Stimulated activated CD8-positive, alpha-beta memory T cell treated with anti-CD3 and anti-CD28 coated beads, Interleukin-4, amount 100 ng/mL, for 1 hour (primary cell): ENCODE measurements at places on chromosomes 5 and 9.
A peak's percentile ranks its signal among the peaks of the same experiment; 100 is the strongest.

DNA sequence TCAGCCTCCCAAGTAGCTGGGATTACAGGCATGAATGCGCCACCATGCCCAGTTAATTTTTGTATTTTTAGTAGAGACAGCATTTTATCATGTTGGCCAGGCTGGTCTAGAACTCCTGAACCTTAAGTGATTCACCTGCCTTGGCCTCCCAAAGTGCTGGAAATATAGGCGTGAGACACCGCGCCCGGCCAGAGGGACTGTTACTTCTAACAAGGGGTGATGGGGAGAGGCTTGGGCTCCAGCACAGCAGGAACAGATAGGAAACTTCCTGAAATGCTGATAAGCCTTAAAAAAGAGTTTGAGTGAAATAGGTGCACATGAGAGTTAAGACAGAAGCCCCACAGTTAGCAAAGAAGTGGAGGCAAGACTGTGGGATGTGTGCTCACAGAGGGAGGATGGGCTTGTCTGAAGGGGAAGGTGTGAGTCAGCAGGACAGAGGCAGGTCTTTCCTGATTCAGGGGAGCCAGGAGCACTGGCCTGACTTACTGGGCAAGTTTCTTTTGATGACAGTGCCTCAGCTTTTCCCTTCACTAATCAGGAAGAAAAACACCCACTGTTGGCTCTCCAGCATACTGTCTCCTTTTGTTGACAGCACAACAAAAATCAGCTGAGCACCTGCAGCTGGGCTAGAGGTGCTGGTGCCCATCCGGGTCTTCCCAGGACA, 68.4 kb downstream of the RAD23B start:
- DNase-seq, result no peak

DNA sequence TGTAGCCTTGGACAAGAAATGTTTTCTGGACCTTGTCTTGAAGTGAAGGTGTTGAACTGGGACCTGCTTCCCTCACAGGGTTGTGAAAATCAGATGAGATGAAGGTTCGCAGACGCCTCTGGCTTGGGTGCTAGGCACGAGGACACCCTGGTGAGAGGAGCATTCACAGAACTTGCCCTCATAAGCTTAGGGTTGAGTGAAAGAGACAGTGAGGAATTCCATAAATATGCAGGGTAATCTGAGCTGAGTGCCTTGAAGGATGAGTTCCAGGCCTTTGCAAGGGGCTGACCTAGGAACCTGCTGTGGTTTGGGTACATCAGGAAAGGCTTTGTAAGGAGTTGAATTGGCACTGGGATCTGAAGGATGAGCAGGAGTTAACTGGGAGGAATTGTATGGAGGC, 75.7 kb upstream of the SAP30L start:
- no peak for DNase-seq

- DNase-seq, result no peak
Observed at GRCh38 chr5:39580702-39581453, 156.1 kb upstream of the DAB2 start.

GRCh38 chr5:78983601-78984438, 1.3 kb downstream of the ARSB start:
- no peak for DNase-seq

GRCh38 chr5:130295235-130295634, 391.0 kb downstream of the CHSY3 start:
- no peak for DNase-seq

DNA sequence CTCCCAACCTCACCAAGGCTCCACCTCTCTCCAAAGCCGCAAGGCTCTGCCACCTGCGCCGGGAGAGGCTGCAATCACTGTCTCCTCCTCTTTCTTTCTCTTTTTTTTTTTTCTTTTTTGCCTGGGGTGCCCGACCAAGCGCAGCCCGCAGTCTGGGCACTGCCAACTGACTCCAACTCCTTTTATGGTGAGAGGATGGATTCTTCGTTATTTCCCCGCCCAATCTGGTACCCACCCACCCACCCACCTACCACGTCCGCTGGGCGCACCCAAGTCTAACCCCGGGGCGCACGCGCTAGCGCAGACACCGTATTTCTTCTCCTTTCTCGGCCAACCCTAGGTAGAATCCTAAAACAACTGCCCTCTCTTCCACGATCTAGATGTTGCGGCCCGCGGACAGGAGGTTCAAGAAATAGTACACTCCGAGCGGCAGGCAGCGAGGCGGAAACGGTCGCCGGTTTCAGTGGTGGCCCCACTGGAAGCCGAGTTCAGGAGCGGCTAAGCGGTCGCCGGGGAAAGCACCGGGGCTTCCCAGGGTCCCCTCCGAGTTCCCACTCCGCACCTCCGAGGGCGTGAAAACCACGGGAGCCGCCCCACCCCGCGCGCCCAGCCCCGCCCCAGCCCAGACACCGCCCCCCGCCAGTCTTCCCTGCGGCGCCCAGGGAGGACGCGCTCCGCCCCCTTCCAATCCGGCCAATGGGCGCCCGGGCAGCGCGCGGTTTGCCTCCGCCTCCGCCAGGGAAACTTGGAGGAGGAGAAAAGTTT, 385 bp upstream of the PTGER4 start:
- DNase-seq, result peak; percentile 91

DNA sequence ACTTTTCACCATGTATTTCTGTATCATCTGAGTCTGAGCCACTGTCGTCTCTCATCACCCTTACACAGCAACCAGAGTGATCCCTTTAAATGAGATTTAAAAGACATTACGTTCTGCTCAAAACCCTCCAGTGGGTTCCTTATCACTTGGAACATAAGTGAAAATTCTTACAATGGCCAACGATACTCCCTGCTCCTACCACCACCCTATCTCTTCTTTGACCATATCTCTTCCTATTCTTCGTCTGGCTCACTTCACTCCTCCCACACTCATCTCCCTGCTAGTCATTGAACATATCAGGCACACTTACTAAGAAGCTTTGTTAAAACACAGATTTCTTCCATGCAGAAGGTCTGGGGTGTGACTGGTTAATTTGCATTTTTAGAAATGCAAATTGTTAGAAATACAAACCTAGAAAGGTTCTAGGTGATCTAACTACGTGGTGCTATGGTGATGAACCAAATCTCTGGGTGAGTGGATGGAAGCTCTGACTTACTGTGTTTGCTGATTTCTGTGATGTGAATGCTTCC, 166.6 kb upstream of the CD180 start:
- DNase-seq, result no peak

DNA sequence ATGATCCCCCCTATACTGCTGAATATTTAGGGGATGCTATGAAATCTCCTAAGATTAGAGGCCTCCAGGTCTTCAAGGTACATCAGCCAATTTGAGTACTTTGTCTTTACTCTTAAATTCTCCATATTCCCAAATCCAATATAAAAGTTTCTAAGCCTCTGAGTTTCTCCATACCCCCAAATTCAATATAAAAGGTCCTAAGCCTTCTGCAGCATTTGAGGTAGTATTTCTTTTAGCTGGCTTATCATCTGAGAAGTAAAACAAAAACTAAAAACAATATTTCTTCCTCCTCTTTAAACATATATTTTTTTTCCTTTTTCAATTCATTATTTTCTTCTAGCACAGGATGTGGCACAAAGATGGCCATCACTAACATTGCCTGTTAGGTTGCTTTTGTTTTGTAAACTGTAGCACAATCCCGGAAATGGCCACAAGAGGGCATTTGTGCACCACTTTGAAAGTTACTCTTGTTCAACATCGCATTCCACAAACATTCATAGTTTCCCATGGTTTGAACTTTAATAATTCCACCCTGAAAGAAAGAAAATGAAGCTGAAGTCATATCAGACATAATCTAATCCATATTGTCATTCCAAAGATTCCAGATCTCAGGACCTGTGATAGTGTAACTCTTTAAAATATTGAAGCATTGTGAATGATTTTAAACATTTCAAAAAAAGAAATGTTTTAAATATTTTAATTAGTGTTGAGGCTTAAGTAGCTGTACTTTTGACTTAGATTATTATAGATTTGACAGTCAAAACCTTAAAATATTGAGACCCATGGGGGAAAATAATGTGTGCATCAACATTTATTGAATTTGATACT, 21.0 kb upstream of the SCGB3A2 start:
- peak; percentile 16 for DNase-seq

DNA sequence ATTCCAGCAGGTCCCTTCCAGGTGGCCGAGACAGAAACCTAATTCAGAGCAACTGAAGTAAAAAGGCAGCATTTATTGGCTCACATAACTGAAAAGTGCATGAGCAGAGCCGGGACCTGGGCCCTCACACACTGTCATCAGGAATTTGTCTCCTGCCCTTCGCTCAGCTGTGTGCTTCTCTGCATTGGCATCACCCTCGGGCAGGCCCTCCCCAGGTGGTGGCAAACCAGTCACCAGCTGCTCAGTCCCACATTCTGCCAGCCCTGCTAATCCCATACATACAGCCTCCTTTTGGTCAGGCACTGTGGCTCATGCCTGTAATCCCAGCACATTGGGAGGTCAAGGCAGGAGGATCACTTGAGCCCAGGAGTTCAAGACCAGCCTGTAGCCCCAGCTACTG, 11.5 kb upstream of the CPLX2 start:
- DNase-seq, result no peak

GRCh38 chr9:136204145-136204805, 653 bp downstream of the LHX3 start:
- DNase-seq, result no peak

- no peak for DNase-seq
Observed at GRCh38 chr9:35771534-35771933, 17.5 kb upstream of the MSMP start.

DNA sequence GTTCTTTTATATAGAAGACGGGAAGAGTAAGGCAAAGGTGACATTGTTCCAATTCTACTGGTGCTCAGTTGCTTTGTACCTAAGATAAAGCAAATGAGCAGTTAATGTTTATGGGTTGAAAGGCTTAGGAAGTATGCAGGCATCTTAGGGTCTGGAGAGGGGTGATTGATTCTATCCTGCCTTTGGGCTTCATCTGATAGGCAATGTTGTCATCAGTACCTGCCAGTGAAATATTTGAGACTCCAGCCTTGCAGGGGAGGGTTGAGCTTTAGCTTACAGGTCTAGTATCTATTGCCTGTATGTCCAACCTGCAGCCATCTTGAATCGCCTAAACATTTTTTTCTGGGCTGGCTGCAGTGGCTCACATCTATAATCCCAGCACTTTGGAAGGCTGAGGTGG, 13.8 kb upstream of the CTSV start:
- DNase-seq, result no peak

DNA sequence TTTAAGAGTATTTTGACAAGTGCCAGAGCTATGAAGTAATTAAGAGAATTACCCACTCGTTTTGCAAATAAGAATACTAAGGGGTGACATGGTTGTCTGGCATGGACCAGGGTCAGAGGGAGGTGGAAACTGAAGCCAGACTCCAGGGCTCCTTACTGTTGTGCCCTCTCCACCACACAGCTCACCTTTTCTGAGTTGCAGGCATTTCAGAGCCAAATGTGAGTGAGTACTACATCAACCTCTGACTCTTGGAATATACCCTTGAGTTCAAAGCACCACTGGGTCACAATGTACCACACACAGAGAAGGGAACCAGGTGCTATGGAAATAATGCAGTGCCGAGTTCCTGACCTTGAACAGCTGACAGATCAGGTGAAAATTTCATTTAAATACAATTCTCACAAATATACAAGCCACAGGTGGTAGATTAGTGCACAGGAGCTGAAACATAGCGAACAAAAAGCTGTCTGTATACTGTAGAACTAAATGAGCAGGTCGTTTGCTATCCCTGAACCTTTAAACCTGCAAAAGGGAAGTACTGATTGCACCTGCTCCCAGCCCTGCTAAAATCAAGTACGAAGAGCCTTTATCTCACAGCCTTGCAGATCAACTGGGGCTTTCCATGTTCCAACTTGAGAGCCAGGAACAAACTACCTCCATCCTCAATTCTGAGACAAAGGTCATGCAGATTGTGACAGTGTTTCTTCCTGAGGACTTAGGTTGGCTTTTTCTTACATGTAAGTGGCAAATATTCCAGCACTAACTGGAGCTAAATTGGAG, 57.0 kb downstream of the GOLM1 start:
- DNase-seq, result no peak

GRCh38 chr5:118888556-118888955, 99.8 kb downstream of the DTWD2 start:
- no peak for DNase-seq

DNA sequence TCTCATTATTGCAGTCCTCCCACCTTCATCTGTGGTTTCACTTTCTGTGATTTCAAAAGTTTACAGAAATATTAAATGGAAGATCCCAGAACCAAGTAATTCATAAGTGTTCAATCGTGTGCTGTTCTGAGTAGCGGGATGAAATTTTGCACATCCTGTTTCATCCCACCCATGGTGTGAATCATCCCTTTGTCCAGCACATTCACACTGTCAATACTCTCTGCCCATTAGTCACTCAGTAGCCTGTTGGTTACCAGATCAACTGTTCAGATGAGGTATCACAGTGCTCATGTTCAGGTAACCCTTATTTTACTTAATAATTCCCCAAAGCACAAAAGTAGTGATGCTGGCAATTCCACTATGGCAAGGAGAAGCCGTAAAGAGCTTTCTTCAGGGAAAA, 26.8 kb downstream of the FAM81B start:
- no peak for DNase-seq

- DNase-seq, result no peak
Observed at GRCh38 chr5:177486256-177486655, 11.1 kb downstream of the PDLIM7 start.
